ENCODE measurements at places on chromosomes 2 and 18.
A peak's percentile ranks its signal among the peaks of the same experiment; 100 is the strongest.

DNA sequence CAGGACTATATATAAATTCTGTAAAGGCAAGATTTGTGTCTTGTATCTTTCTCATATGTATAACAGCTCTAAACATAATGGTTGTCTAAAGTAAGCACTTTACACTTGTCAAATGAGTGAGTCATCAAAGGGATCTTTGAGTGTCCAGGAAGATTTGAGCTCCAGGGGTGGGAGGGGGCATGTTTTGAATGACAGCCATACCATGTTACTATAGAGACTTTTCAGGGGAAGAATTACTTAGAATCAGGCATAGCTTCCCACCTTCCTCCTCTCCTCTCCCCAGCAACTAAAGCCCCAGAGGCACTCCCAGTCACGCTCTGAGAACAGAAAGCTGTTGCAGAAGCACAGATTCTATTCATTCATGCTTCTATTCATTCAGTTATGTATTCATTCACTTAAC lies 65.8 kb upstream of the ALK start:
- no peak for DNase-seq

GRCh38 chr2:229344151-229344551 lies 73.1 kb upstream of the PID1 start:
- DNase-seq = no peak

DNA sequence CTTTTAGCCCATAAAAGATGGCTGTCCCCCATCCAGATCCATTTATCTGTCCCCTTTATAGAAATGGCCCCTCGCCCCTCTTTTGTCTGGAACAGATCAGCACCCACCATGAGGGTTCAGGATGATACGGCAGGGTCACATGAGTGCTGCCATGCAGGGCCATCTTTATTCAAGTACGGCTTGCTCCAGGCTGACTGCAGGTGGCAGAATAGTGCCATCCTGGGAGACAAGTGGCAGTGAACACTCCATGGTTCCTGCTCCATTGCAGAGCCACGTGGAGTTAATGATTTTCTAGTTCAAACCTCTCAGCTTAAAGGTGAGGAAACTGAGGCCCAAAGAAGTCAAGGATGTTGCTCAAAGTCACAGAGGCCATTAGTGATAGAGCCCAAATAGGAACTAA lies 180.6 kb downstream of the CLIP4 start:
- DNase-seq = no peak

GRCh38 chr18:61398961-61399705 lies 65.9 kb downstream of the CDH20 start:
- DNase-seq = no peak

GRCh38 chr18:55433648-55434047 lies 154.3 kb downstream of the TCF4 start:
- DNase-seq = no peak

DNA sequence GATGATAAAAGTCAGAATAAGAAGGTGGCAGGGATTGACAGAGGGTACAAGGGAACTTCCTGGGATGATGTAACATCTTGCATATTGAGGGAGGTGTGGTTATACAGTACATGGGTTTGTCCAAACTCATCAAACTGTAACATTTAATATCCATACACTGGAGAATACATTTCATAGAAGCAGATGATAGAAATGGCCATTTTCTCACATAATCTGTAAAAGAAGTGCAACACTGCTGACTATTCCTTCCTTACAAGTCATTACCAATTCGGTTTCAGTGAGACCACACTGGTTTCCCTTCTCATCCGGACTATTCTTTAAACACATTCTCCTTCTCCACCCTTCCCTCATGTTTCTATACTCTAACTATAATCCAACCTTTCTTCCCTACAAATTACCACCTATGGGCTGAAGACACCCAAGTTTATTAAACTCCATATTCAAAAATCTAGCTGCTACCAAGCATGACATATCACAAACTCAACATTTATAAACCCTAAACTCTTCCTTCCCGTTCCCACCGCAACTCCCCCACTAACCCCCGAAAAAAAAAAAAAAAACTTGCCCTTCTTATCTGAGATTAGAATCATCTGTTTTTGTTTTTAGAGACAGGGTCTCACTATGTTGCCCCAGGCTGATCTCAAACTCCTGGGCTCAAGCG lies 1.6 kb downstream of the COX7A2L start:
- no peak for DNase-seq

GRCh38 chr2:75309596-75310463 lies 110.5 kb upstream of the TACR1 start:
- DNase-seq = no peak

DNA sequence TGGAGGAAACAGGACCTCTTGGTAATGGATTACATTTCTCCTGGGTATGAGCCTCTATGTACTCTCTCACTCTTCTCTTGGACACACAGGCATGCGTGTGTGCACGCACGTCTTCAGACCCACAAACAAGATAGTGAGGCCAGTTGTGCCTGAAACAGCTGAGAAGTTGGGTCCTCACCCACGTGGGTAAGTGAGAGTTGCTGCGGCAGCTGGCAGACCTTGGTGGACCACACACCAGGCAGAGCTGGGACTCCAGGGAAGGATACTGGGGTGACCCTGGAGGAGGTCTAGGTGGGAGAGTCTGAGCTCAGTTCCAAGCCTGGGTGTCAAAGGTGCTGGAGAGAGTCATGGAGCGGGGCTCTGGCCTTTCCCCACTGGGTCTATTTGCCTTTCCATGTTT lies 194.3 kb downstream of the HAUS1 start:
- DNase-seq = no peak

DNA sequence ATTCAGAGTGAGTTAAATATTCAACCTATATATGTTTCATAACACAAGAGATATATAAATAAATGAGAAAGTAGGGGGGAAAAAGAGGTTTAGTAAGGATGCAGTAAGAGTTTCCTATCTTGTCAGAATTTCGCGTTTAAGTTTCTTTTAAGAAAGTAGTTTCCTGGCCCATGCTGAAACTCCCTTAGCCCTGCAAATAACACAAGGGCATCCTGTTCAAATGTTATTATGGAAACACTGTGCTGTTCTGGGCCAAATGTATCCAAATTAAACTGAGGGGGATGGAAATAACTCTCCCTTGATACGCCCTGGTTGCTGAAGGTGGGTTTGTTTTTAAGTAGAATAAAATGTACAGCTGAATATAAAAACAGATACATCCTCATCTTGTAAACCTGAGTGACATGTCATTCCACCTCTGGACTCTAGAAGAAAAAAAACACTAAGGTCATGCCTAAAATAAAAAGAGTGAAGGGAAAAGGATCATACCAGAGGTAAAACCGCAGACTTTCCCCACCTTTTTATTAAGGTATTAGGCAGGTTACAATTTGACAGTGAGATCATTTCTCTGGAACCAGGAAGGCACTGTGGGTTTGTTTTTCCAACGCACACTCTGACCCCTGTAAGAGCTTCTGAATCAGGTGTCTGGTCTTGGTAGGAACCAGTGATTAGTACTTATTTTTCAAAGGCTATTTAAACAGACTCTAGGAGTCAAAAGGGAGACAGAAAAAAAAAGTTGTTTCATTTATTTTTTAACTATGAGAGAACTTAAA lies 16.7 kb downstream of the BCL2 start:
- DNase-seq = no peak

DNA sequence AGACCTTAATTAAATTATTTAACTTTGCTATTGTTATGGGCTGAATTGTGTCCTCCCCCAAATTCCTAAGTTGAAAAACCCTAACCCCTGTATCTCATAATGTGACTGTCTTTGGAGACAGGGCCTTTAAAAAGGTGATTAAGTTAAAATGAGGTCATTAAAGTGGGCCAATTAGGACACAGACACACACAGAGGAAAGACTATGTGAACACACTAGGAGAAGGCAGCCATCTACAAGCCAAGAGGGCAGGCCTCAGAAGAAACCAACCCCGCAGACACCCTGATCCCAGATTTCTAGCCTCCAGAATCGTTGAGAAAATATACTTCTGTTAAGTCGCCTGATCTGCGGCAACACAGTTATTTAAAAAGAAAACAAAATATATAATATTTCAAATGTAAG lies 6.4 kb downstream of the STK17B start:
- DNase-seq = no peak

DNA sequence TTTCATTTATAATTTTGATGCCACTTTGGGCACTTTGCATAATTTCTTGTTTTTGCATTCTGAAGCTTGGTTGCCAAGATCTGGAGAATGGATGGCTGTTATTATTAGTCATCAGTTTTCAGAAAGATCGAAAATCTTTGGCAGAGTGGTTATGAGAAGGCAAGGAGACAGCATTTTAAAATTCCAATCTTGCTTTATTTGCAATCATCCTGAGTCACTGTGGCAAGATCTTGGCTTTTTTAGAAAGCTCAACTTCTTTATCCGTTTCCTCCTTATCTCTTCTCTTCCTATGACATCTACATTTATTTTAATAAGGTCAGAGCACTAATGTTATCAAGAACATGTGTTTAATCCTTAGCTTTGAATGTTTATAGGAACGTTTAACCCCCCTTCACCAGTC lies 31.1 kb upstream of the EIF2AK3 start:
- no peak for DNase-seq

DNA sequence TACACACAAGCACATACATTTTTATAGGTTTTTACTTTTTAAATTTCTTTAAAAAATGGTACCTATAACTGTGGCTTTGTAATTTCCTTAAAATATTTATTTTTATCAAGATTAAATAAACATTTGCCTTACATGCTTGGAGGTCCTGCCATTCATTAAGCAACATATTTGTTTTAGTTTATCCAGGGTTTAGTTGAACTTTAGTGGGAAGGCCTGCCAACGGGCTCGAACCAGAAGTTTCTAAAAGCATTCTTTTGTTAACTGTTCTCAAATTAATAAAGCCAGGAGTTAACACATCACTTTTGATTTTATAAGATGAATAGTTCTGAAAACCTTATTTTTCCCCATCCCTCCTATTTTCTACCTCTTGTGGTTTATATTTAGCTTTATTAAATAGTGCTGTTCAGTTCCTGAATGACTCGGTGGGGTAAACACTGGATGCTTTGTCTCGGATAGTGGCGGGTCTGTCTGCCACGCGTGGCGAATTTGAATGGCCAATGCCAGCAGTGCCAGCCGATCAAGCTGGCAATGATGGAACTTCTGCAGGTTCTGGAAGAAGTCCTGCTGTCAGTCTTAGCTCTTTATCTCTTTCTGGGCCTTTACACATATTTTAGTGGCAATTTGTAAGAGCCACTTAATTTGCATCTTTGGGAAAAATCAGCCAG lies 32.2 kb downstream of the SH3YL1 start:
- DNase-seq = no peak

DNA sequence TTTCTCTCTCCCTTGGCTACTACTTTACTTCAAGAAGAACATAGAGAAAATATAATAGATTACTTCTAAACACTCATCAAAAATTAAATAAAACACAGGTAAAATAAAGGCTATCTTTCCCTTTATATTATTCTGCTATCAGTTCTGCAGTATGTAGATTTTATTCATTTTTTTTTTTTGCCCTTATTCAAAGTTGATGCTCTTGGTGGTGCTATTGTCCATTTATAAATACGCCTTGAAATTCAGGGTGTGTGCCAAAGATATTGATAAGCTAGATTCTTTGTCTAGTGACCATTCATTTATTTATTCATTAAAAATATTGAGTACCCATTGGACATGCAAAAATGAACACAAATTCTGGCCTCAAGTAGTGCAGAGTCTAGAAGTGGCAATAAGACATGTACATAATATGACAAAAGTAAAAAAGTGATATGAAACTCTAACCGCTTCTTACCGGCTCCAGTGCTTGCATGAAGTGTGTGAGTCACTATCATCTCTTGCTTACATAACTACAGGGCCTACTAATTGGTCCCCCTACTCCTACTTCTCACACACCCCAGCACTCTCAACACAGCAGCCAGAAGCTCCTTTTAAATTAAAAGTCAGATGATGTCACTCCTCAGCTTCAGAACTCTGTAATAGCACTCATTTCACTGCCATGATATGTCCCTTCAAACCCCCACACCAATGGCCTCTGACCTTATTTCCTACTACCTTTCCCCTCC lies 208.3 kb upstream of the FANCL start:
- DNase-seq = no peak

- DNase-seq = no peak
Observed at GRCh38 chr18:34623557-34623956, 86.5 kb upstream of the DTNA start.

GRCh38 chr2:216711348-216711747 lies 16.0 kb upstream of the IGFBP5 start:
- DNase-seq = no peak

DNA sequence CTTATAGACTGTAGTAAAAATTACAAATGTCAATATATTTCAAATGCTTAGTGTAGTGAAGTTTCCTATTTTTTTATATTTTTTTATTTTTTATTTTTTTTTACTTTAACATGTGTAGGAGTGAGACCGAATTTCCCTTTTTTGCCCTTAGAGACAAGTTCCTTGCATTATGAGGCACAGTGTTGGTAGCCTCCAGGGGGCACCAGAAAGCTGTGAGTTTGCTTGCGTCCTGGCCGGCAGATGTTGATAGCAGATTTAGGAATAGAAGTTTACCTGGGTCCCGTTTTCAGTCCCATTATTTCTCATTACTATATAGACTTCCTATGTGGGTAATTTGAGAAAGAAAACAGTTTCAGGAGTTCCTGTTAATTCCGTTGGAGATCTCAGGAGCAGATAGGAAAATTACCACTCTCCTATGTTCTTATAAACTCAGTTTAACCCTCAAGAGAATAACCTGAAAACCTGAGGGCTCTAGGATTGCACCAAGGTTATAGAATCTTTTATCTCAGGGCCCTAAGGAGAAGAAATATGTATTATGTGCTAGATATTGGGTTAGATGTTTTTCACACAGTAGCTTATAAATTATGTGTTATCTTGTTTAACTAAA lies 157.5 kb upstream of the SESTD1 start:
- DNase-seq = peak; percentile 61

GRCh38 chr2:235390816-235391194 lies 103.0 kb upstream of the AGAP1 start:
- no peak for DNase-seq

GRCh38 chr2:102063487-102063911 lies 71.7 kb downstream of the IL1R2 start:
- DNase-seq = no peak

DNA sequence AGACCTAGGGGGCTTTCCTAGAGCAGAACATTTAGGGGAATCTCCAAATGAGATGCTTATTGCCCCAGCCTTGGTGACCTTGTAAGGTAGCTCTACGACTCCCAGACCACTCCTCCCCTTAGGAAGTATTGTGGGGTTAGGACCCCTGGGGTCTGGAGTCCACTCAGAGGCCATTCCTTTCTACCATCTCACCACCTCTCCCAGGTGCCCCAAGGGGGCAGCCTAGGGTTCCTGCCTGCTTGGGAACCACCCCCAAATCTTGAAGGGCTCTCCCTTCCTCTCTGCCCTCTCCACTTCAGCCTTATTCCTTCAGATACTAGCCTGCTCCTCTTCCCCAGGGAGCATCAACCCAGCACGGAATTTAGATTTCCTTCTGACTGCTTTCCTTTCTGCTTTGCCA lies 17.5 kb upstream of the EXOC6B start:
- DNase-seq = no peak

DNA sequence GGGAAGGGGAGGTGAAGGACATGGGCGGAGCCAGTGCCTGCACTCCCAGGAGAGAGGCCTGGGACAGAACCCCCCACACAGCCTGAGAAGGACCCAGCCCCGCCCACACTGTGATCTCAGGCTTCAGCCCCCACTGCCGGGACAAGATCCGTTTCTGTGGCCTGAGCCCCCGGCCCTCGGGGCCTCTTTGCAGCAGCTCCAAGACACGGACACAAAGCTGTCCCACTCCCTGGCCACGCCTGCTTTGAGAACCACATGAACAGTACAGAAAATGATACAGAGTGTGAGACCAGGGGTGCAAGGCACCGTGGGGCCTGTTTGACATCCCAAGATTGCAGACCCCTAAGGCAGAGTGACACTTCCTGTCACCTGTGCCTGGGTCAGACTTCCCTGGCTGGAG lies 74.5 kb downstream of the TWIST2 start:
- no peak for DNase-seq
